ENCODE measurements at places on chromosomes 13 and 19.

DNA sequence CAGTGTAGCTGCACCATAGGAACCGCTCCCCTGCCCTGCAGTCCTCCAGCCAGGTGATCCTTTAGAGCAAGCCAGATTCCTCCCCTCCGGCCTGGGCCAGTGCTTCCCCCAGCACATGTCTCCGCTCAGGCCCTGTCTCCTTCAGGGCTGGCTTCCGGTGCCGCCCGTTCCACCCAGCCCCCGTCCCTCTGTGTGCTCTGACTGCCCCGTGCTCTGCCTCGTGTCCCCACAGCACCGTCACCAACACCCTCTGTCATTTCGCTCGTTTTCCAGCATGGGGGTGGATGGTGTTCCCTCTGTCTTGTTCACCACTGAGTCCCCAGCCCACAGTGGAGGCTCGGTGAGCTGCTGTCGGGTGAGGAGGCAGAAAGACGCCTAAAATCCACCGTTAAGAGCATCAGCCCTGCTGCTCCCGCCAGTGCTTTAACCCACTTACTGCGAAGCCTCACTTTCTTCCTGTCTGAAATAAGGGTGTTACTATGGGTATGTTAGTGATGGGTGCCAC lies 54.5 kb downstream of the TSSK6 start:
- peak overlapping the region; percentile 85 for H3K4me3 ChIP-seq
- peaks cover 31% of the 10 kb centered on the region for H3K27me3 ChIP-seq
- H3K36me3 ChIP-seq: peaks cover under 1% of the 10 kb centered on the region
- peak overlapping the region; percentile 100 for H3K27ac ChIP-seq
- H3K4me1 ChIP-seq: peaks cover 95% of the 10 kb centered on the region

- H3K4me3 ChIP-seq: no peak overlapping the region
- H3K27me3 ChIP-seq: no peaks in the 10 kb centered on the region
- no peak overlapping the region for H3K27ac ChIP-seq
- no peak for DNase-seq
- H3K36me3 ChIP-seq: no peaks in the 10 kb centered on the region
Measured at GRCh38 chr13:39209731-39210531, 171.7 kb downstream of the NHLRC3 start.

GRCh38 chr13:94917824-94918223 lies 205.5 kb upstream of the SOX21 start:
- peaks cover 1% of the 10 kb centered on the region for H3K27me3 ChIP-seq
- H3K4me1 ChIP-seq: no peaks in the 10 kb centered on the region
- no peak overlapping the region for H3K4me3 ChIP-seq
- H3K36me3 ChIP-seq: no peaks in the 10 kb centered on the region

GRCh38 chr13:79194272-79194671 lies 211.8 kb downstream of the RBM26 start:
- H3K27me3 ChIP-seq: peaks cover 5% of the 10 kb centered on the region
- H3K27ac ChIP-seq: no peak overlapping the region
- H3K4me3 ChIP-seq: peak overlapping the region; percentile 59
- H3K4me1 ChIP-seq: peaks cover 37% of the 10 kb centered on the region
- no peaks in the 10 kb centered on the region for H3K36me3 ChIP-seq

DNA sequence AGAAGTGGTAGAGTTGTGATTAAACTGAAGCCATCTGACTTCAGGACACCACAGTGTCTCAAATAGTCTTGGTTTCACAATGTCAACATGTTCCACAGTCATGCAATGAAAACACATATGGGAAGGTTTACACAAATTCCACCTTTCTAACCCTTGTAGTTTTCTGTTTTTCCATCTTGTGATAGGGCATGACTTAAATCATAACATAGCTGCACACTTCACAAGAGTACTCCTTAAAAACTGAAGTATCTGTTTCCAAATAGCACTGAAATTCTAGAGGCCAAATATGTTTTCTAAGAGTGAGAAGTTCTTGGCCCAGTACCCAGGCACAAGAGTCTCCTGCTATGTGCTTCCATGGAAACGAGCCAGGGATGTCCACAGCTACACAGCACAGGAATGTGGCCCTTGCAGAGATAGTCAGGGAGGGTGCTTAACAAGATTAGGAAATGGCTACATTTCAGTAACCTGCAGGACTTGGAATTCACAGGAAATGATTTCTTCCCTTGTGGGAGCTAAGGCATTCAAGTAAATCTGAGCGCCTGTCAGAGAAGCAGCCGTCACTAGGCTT lies 269.1 kb downstream of the NDFIP2 start:
- no peaks in the 10 kb centered on the region for H3K36me3 ChIP-seq
- DNase-seq: no peak
- peaks cover 2% of the 10 kb centered on the region for H3K27me3 ChIP-seq
- H3K4me1 ChIP-seq: no peaks in the 10 kb centered on the region
- no peak overlapping the region for H3K27ac ChIP-seq

DNA sequence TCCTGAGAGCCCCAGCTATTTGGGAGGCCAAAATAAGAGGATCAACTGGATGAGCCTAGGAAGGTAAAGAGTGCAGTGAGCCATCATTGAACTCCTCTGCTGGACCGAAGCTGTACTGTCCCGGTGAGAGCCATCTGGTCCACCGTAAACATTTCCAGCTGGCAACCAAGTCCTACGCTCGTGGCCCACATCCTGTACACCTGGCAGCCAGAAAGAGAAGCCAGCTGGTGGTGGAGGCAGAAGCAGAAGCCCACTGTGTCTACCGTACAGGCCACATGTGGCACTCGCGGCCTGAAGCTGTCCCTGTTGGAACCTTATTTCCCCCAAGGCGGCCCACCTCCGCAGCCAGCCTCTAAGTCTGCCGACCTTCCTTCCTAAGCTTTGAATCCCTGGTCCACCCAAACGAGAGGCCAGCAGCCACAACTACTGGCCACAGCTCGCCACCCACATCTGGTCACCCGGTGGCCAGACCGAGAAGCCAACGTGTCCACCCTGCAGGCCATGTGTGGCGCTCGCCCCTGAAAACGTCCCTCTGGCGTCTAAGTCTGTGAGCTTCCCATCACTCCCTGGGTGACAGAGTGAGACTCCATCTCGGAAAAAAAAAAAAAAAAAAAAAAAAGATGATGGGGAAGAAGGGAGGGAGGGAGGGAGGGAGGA lies 14.2 kb upstream of the ZNF91 start:
- H3K4me1 ChIP-seq: no peaks in the 10 kb centered on the region
- no peak overlapping the region for H3K27ac ChIP-seq
- no peak for DNase-seq
- H3K4me3 ChIP-seq: no peak overlapping the region
- peaks cover 2% of the 10 kb centered on the region for H3K27me3 ChIP-seq

GRCh38 chr19:8028951-8029491 lies 23.5 kb upstream of the CCL25 start:
- DNase-seq: no peak
- H3K27ac ChIP-seq: no peak overlapping the region
- H3K4me1 ChIP-seq: no peaks in the 10 kb centered on the region
- no peak overlapping the region for H3K4me3 ChIP-seq

- peaks cover 54% of the 10 kb centered on the region for H3K4me1 ChIP-seq
- peak overlapping the region; percentile 80 for H3K4me3 ChIP-seq
- peak; percentile 79 for DNase-seq
- H3K36me3 ChIP-seq: no peaks in the 10 kb centered on the region
Measured at GRCh38 chr13:99432609-99433542, 68.4 kb upstream of the TM9SF2 start.

DNA sequence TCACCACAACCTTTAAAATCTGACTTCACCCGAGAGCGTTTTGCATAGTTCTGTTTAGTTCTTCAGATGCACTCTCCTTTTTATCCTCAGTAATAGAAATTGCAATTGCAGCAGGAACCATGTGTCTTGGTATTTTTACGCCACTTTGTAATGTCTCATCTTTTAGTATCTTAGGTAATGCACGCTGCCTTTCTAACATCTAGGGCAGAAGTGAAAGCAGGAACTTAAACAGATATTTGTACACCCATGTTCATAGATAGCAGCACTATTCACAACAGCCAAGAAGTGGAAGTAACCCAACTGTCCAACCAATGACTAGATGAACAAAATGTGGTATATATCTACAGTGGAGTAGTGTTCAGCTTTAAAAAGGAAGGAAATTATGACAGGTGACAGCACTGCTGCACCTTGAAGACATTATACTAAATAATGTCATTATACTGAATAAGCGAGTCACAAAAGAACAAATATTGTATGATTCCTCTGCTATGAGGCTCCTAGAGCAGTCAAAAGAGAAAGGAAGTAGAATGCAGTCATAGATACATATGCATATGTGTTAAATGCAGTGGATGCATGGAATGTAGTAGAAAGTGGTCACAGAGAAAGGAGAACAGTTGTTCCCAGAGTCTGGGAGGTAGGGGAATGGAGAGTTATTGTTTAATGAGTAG lies 105.9 kb upstream of the GJB6 start:
- H3K4me1 ChIP-seq: peaks cover 4% of the 10 kb centered on the region
- no peaks in the 10 kb centered on the region for H3K27me3 ChIP-seq
- H3K36me3 ChIP-seq: no peaks in the 10 kb centered on the region
- H3K4me3 ChIP-seq: no peak overlapping the region

DNA sequence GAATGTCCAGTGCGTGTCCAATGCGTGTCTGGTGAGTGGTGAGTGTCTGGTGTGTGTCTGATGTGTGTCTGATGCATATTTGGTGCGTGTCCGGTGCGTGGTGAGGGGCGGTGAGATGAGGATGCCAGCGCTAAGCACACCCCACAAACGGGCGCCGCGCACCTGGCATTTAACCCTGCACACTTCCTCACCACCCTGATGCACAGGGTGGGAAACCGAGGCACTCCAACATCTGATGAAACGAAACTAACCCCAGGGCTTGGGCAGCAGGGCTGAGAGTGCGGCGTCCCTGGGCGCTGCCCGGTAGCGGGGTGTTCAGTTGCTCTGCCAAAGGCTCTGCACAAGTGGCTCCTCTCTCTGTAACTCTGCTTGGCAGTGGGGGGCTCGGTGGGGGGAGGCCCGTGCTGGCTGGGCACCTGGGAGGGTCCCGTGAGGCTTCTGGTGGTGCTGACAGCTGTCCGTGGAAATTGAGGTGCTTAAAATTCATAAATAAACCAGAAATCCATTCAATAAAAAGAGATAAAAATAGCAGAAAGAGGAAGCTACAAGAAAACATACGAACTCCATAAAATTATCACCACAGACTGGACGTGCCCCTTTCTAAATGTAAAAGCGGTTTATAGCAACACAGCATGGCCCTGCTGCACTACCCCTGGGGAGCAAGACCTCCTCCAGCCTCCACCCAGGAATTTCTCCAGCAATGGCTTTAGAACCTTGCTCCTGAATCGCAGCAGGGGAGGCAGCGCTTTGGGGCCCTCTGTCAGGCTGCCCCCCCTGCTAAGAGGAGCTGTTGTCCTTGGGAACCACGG lies 76.0 kb downstream of the RASA3 start:
- H3K4me1 ChIP-seq: peaks cover 88% of the 10 kb centered on the region
- H3K4me3 ChIP-seq: peak overlapping the region; percentile 27
- peak overlapping the region; percentile 77 for H3K27ac ChIP-seq
- DNase-seq: no peak
- peaks cover 3% of the 10 kb centered on the region for H3K36me3 ChIP-seq
- H3K27me3 ChIP-seq: peaks cover 63% of the 10 kb centered on the region

GRCh38 chr19:977058-977464 lies 7.1 kb upstream of the WDR18 start:
- H3K36me3 ChIP-seq: peaks cover 5% of the 10 kb centered on the region
- DNase-seq: no peak
- H3K27me3 ChIP-seq: peaks cover 1% of the 10 kb centered on the region
- no peak overlapping the region for H3K27ac ChIP-seq

DNA sequence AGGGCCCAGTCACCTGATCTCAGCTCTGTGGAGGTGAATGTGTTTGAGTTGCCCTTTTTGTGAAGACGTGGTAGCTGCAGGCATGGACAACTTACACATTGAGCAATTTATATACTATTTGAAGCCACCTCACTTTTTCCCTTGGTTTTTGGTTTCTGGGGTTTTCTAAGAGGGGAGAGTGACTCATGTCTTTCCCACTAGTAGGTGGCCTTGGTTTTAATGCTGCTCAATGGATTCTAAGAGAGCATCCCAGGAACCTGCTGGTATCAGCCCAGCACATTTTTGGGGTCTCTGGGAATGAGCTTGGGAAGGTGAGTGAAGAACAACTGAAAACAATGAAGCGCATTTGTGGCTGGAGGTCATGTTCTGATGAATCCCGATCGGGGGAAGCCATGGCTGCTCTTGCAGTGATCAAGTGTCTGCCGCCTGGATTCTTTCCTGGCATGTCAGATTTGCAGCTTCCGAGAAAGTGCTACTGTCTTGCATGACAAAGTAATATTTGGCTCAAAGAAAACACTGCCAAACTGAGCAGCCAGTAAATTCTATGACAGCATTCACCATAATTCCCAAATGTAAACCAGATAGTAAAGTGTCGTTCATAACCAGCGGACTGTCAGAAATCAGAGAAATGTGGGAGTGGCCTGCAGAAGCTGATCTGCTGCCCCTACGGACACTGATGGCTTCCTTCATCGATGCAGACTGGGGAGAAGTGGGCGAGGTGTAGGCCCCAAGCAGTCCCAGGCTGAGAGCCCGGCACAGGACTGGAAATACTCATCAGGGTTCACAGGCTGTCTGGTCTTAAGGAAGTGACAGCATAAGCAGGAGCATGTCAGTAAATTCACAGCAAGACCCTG lies 98.7 kb downstream of the COL4A2 start:
- no peak overlapping the region for H3K27ac ChIP-seq
- H3K36me3 ChIP-seq: no peaks in the 10 kb centered on the region
- no peak for DNase-seq
- no peak overlapping the region for H3K4me3 ChIP-seq

GRCh38 chr13:42997381-42997780 lies 5.3 kb upstream of the EPSTI1 start:
- H3K27ac ChIP-seq: no peak overlapping the region
- H3K27me3 ChIP-seq: peaks cover 2% of the 10 kb centered on the region
- no peak overlapping the region for H3K4me3 ChIP-seq

DNA sequence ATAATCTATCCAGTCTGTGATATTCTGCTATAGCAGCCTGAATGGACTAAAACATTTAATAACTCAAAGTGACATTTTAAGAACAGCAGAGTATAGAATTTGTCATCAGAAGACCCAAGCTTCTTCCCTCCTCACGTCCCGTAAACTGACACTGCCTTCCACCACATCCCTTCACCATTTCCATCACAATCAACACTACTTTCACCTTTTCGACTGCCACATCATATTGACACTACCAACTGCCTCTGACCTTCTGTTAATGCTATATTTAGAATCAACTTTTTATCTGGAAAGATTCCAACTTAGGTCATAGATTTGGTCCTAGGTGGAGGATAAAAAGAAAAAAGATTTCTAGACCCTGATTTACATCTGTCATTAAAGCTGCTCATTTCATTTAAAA lies 39.6 kb downstream of the STOML3 start:
- no peaks in the 10 kb centered on the region for H3K4me1 ChIP-seq
- H3K4me3 ChIP-seq: no peak overlapping the region
- H3K27ac ChIP-seq: no peak overlapping the region
- DNase-seq: no peak

All from immature natural killer cell (primary cell).